ENCODE measurements at places on chromosomes 1 and 21.

GRCh38 chr21:46092811-46093667 is 4.9 kb upstream of the COL6A2 start:
- DNase-seq = no peak

GRCh38 chr1:14561014-14561693 is 37.3 kb upstream of the KAZN start:
- DNase-seq = no peak

- no peak for DNase-seq
These were observed 93.9 kb downstream of the KCNJ15 start for GRCh38 chr21:38350684-38351083.

DNA sequence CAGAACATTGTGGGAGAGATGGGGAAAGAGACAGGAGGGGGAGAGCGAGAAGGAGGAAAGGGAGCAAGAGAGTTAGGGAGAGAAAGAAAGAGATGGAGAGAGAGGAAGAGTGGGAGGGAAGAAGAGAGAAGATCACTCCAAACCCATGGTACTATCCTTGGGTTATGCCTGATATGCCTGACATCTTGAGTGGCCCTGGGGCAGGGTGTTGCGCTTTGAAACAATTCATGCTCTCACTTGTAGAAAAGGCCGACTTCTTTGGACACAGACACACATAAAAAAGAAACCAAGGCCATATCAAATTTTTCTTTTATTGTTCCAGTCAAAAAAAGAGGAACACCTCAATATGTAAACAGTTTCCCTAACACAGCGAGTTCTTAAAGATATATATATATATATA is 240.5 kb downstream of the DYRK1A start:
- no peak for DNase-seq

- DNase-seq = no peak
These were observed 9.8 kb upstream of the ZSWIM5 start for GRCh38 chr1:45216200-45216541.

DNA sequence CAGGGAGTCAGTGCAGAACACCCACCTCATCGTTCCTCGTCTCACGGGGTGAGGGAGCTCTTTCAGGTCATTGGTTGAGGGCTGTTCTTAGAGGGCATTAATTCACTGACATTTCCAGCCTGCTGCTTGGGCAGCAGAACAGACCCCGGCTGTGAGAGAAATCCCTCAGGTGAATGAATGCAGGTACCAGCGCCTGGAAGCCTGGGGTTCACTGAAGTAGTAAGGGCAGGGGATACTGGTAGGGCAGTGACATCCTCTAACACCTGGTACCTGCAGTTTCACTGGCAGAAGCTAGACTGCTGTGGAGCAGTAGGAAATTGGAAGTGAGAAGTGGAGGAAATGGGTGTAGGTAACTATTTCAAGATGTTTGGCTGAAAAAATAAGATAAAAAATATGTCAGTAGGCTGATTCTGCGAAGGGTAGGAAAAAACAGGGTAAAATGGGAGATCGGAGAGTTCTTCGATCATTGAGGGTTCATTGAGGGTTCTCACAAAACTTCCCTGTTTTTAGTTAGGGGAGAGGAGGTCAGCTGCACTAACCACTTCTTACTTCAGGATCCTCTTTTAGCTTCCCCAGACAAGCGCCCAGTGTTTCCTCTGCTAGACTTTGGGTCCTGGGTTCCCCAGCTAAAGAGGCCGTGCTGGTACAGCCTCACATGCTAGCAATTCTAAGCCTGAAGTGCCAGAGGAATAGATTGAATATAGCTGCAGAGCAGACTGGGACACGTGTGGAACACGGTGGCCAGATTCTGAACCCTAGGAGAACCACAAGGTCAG is 55.2 kb downstream of the RNF220 start:
- DNase-seq = no peak

DNA sequence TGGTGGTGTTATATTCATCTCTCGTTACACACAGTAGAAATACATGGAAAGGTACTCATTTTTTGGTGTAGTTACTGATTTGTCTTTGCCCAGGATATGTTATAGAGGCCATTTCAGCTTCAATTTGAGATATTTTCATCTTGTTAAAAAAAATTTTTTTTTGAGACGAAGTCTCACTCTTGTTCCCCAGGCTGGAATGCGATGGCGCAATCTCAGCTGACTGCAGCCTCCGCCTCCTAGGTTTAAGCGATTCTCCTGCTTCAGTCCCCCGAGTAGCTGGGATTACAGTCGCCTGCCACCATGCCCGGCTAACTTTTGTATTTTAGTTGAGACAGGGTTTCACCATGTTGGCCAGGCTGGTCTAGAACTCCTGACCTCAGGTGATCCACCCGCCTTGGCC is 19.0 kb downstream of the MORC3 start:
- no peak for DNase-seq

GRCh38 chr1:5509664-5510452 is 482.4 kb downstream of the NPHP4 start:
- DNase-seq = peak; percentile 43

- no peak for DNase-seq
These were observed 38.8 kb downstream of the TBX15 start for GRCh38 chr1:118949315-118949714.

DNA sequence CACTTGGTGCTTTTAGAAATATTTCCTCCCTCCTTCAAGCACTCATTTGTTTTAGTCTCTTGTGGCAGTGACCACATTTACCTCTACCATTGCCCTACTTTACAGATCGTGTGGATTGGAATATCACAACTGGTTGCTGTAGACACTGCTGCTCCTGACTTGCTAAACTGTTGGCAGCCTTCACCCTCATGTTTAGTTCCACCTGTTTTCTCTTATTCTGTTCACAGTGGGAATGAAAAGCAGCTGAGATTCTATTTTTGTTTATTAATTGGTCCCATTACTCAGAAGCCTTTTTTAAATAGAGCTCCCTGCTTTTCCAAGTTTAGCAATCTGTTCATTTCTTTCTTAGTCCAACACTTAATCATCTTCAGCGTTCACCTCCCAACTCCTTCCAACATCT is 308.9 kb downstream of the RWDD3 start:
- DNase-seq = no peak

DNA sequence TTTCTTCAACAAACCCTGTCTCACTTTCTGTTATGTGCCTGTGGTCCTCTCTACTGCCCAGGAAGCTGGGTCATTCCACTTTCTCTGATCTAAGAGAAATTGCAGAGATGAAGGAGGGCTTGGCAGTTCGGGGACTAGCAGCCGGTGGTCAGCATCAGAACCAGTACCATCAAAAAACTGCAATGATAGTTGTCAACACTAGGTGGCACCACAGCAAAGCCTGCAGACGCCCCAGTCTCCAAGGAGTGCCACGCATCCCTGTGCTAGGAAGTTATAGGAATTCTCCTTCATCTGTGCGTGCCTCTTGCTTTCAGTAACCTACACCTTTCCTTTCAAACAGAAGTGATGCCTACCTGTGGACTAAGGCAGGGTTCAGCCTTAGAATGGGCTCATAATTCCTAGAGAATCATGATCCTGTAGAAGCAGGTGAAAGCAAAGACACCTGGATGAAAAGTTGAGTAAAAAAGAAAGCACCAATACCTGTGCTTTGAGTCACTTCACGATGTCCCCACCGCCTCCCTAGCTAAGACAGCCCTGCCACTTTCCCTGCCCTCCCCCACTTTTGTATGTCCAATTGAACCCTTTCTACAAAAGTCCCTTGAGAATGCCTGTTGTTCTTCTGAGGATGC is 129.2 kb downstream of the ADAMTS1 start:
- DNase-seq = no peak

- no peak for DNase-seq
These were observed 46.8 kb upstream of the ZC3H11B start for GRCh38 chr1:219659684-219660083.

DNA sequence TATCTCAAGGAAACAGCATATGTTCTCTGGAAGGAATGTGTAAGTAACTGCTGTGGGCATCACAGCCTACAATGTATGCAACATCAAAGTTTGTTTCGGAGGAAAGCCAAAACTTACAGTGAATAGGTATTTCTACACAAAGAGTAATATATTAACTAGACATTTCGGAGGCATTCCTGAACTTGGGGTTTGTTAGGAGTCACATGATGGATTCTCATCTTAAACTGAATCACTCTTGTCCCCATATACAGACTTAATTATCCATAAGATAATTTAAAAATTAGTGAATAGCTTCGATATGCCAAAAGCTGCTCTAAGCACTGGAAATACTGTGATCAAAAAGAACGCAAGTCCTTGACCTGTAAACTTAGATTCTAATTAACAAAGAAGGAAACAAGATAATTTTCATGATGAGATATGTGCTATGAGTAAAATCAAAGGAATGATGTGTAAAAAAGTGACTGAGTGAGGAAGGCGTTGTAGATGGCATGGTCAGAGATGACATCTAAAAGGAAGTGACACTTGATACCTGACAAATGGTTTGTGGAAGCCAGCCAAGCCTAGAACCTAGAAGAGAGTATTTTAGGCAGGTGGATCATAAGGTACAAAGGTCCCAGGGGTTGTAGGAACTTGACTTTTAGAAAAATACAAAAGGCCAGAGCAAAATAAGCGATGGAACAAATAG is 273.1 kb downstream of the MRPL39 start:
- DNase-seq = no peak

DNA sequence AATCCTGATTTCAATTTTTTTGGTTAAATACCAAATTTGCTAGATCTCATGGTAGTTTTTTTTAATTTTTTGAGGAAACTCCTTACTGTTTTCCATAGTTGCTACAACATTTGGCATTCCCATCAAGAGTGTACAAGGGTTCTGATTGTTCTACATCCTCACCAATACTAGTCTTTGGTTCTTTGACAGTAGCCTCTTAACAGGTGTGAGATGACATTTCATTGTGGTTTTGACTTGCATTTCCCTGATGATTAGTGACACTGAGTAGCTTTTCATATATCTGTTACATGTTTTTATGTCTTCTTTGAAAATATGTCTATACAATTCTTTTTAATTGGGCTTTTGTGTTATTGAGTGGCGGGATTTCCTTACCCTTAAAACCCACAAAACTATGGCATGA is 20.9 kb upstream of the RGS13 start:
- no peak for DNase-seq

DNA sequence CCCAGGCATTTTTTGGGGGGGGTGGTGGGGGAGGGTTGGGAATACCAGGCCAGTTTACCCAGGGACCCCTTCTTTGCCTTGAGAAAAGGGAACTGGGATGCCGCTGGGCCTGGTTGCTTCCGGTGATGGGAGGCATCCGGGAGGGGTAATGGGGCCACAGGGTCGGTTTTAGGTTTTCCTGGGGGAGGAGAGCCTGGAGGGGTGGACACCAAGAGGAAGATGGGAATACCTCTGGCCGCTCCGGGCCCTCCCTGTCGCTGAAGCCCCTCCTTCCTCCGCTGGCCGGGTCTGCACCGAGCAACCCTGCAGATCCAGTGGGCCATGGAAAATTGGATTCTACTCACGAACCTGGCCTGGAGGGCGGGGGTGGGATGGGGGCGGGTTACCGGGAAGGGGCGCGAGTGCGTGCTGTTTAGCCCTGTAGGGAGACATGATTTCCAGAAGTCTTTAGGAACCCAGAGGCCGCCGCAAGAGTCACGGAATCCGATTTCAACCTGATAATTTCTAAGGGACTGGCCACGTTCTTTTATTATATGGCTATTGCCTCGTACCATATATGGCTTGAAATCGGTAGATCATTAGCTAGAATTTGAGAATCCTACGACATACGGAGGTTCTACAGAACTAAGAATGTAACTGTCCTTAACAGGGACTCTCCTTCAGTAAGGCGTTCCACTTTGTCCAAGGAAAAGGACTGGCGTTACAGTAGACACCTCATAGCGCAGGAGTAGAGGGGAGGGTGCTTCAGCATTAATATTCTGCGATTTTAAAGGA is 749 bp downstream of the AKIRIN1 start:
- DNase-seq = peak; percentile 6

DNA sequence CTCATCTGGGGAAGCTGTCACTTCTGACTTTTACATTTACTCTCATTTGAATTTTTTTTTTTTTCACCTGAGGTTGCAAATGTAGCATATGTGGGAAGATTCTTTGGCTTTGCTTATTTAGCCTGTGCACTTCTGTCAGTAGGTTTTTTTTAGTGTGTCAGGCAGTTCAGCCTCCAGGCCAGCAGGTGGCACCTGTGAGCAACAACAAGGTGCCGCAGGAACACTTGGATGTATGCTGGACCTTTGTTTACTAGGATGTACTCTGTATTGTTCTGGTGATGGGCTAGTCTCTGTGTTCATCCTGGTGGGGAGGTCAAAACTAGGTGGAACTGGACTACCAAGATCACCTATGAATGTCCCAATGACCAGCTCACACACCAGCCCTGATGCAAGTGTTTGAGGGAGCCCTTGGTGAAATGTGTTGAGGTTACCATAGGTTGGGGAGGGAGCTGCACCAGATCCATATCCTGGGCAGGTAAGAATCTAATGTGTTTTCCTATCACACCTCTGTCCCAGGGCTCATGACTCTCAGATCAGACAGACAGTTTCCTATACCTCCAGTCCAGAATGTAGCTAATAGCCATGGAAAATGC is 618.2 kb downstream of the BRINP3 start:
- DNase-seq = no peak

GRCh38 chr21:38753557-38753971 is 52.2 kb upstream of the ETS2 start:
- no peak for DNase-seq

DNA sequence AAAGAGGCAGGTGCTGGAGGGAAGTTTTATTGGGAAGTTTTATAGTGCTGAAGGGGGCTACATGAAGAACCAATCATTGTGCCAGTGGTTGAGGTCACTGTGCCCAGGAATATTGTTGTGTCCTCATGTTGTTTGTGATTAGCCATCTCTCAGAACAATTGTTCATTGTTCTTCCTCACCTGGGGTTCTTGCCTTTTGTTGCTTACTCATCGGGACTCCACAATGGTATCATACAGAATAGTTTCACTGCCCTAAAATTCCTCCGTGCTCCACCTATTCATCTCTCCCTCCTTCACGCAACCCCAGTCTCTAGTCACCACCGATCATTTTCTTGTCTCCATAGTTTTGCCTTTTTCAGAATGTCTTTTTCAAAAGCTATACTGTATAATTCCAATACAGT is 38.9 kb upstream of the CDC14A start:
- no peak for DNase-seq

DNA sequence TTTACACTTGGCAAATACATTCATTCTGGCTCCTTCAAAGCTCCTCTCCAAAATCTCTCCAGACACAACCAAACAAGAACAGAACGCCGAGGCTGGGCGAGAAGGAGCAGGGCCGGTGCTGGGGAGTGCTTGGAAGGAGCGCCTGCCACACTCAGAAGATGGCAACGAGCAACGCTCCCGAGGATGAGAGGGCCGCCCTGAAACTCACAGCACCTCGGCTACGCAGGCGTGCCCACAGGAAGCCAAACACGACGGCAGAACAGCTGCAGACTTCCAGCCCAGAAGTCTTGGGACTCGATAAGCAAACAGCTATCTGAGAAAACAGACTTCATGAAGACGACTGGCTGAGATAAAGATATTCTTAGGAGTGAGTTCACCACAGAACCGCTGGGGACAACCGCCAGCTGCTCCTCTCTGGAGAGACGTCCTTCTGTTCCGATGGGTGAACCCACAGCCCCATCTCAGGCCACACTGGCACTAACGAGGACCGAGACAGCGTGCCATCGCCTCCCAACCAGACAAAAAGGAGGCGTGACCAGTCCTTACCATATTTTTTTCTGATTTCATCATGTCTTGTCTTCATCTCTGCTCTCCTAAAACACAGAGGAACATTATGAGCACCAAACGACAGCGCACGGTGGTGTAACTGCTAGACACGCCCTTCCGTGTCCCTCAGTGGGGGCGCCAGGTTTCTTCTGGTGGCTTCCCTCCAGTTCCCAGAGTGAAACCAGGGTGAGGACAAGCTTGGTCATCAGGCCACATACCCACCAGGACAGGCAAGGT is 18.6 kb downstream of the PTTG1IP start:
- no peak for DNase-seq
